ENCODE measurements at places on chromosomes 11 and 22. TPM values are rescaled to one million over a fixed set of nuclear protein-coding genes. Genes with fewer than 3 reads are reported as not detected.

KCTD21 gene
- 13.1 TPM for total RNA-seq

AQP11 gene
- 2.9 TPM for total RNA-seq

OR51I1 gene
- not detected for total RNA-seq

TPBGL gene
- total RNA-seq = not detected

SLC37A2 gene
- total RNA-seq = 2.6 TPM

CRYBB2 gene
- not detected for total RNA-seq

BTBD18 gene
- not detected for total RNA-seq

OR52E8 gene
- total RNA-seq = not detected

TP53I11 gene
- 66.5 TPM for total RNA-seq

BAIAP2L2 gene
- 24.3 TPM for total RNA-seq

SLCO2B1 gene
- total RNA-seq = not detected

PNPLA5 gene
- not detected for total RNA-seq

MAJIN gene
- not detected for total RNA-seq

KCNA4 gene
- not detected for total RNA-seq

PARVB gene
- total RNA-seq = 143 TPM

SYT13 gene
- not detected for total RNA-seq

C11orf42 gene
- total RNA-seq = not detected

SLC6A5 gene
- not detected for total RNA-seq

ISX gene
- total RNA-seq = not detected

GRAP2 gene
- not detected for total RNA-seq

ZNF143 gene
- total RNA-seq = 20.5 TPM

VWCE gene
- total RNA-seq = 0.76 TPM

RIBC2 gene
- 0.25 TPM for total RNA-seq

ANKK1 gene
- not detected for total RNA-seq

OR51E2 gene
- total RNA-seq = not detected

MUC5AC gene
- total RNA-seq = not detected

OR5AN1 gene
- total RNA-seq = not detected

SCUBE1 gene
- total RNA-seq = not detected

LDHAL6A gene
- total RNA-seq = not detected

STK33 gene
- not detected for total RNA-seq
